Muscle of leg (tissue), 16 donors: ENCODE measurements at places on chromosomes 3 and 15.
A peak's percentile ranks its signal among the peaks of the same experiment; 100 is the strongest.

GRCh38 chr15:77568014-77568972 is 64.4 kb downstream of the LINGO1 start:
- no peak for DNase-seq

- DNase-seq, result no peak
These were observed 16.9 kb upstream of the FAM3D start for GRCh38 chr3:58683466-58683865.

- peak; percentile 61 for DNase-seq
These were observed 62.7 kb upstream of the ZNF148 start for GRCh38 chr3:125437631-125438435.

DNA sequence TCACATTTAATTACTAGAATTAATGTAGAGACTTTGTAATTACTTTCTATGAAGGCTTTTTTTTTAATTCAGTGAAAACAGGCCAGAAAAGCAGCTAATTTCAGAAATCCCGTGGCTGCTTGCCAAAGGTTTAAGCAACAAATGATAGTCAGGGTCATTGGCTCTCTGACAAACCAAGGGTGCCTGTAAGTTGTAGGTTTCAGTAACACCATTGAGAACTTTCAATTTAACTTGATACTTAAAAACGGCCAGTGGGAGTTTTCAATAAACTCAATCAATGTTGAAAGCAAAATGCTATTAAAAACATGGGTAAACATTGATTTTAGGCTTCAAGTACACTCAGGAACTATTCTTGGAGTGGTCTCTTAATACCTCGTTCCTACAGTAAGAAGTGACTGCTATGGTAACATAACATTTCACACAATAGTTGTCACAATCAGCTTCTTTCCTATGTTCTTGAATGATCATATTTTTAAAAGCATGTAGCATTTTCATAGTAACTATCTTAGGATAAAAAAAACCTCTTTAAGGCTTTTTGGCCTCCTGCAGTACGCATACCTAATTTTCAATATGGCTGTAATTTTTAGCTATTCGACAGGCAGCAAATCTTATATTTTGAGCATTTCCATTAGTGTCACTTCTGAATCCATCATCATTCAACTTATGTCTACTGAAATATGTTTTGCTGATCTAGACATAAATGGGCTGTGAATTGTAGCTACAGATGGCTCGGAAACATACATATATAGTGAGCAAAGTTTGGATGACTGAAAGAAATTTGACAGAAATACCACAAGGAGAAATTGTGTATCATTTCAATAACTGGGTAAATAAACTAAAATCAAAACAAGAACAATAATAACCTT is 592.1 kb upstream of the GBE1 start:
- DNase-seq, result no peak

GRCh38 chr3:132553826-132554225 is 43.2 kb upstream of the ACKR4 start:
- peak; percentile 96 for DNase-seq

- DNase-seq, result peak; percentile 44
These were observed 1.7 kb downstream of the INAFM2 start for GRCh38 chr15:40325188-40325587.

DNA sequence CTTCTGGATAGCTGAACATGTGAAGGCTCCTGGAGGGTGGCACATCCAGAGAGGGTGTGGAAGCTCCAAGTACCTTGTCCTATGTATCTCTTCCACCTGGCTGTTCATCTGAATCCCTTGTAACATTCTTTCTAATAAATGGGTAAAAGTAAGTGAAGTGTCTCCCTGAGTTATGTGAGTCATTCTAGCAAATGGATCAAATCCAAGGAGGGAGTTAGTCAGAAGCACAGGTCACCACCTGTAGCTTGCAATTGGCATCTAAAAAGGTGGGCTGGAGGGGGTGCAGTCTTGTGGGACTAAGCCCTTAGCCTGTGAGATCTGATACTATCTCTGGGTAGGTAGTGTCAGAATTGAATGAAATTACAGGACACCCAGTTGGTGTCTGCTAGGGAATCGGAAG is 71.0 kb downstream of the WWTR1 start:
- DNase-seq, result no peak

DNA sequence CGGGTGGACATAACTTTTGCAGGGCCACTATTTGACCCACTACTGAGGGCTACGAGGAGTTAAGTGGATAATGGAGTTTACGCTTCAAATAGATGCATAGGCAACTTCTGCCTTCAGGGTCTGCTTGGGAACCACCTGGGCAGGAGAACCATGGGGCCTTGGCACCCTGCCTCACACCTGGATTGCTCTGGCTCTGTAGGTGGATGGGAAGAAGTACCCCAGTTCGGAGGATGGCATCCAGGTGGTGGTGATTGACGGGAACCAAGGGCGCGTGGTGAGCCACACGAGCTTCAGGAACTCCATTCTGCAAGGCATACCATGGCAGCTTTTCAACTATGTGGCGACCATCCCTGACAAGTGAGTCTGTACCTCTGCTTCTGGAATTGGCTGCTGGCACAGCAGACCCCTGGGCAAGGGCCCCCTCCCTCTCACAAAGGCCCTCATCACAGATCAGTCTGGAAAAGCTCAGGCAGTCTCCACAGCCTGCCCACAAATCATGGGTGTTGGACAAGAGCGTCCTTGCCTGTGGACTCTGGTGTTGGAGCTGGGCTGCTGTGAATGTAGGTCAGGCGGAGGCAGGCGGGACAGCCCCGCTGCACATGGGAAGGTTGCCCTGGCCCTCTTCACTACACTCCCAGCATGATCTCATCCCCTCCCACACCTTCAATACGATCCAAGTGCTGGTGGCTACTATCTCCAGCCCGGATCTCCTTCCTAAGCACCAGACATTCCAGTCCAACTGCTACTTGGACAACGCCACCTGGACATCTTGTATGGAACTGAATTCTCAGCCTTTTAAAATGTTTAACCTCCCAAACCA is 46.7 kb downstream of the MESD start:
- peak; percentile 88 for DNase-seq

- DNase-seq, result no peak
These were observed 142.5 kb upstream of the EIF1B start for GRCh38 chr3:40166997-40167396.

DNA sequence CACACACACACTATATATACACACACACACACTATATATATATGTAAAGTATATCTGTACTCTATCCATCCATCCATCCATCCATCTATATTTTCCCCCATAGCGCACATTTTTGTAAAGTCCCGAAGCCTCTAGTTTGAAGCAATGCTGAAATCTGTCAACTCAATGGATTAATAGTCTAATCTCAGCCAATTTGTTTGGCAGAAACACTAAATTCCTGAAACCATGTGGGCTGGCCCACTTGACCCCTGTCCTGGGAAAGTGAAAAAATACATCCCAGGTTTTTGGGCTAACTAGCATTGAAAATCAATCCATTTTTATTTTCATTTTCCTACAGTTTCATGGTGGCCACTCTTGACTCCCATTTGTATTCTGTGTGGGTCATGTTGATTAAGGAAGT is 166.7 kb downstream of the SLCO3A1 start:
- no peak for DNase-seq

- DNase-seq, result no peak
These were observed 22.8 kb upstream of the SMAD3 start for GRCh38 chr15:67042551-67043142.

GRCh38 chr15:98322581-98322980 is 325.8 kb upstream of the IGF1R start:
- no peak for DNase-seq

DNA sequence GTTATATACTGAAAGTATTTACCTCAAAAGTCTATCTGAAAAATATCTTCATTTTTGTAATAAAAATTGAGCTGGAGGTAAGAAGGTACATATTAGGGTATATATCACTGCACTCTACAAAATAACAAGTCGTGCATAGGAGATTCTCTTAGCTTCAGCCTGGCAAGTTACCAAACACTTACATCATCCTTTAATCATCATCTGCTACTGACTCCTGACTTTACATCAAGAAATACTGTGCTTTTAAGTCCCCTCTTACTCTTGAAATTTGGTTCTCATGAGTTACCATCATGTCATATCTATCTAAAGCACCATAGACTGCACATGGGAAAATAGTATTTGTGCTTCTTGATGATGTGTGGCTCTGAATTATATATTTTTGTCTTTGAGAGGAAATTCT is 50.8 kb downstream of the LYSMD4 start:
- peak; percentile 74 for DNase-seq

GRCh38 chr3:124780356-124780755 is 50.1 kb downstream of the UMPS start:
- DNase-seq, result peak; percentile 97
